Activated naive CD4-positive, alpha-beta T cell treated with anti-CD3 and anti-CD28 coated beads for 36 hours (primary cell): ENCODE measurements at places on chromosomes 4 and X. TPM values are rescaled to one million over a fixed set of nuclear protein-coding genes. Genes with fewer than 3 reads are reported as not detected.

DNA sequence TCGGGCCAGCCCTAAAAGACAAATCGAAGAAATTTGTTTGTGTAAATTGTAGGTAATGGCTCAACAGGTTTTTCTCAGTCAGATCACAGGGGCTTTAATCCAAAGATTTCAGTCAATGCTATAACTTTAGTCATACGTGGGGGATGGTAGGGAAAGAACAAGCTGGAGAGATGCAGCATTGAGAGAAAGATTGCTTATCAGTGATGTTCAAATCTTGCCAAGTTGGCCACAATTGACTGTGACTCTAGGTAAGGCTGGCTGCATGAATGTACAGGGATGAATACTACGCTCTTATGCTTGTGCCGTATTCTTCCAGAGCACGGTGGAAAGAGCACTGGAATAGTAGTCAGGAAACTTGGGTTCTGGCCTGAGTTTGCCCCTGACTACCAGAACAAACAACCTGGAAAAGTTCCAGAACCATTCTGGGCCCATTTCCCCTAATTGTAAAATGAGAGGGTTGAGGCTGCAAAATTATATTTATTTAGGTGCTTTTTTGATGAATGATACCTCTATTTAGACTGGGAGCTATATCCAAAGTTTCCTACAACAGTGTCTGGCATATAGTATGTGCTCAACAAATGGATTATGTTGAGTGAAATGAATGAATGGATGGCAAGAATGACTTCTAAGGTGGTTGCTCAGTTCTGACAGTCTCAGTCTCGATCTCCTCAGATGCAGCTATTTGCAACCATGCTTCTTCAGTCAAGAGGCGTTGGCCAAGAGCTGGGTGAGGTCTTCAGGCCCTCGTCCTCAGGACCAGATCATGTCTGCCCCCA is 44.4 kb downstream of the TSC22D3 start:
- no peak for DNase-seq

GRCh38 chrX:34528081-34528480 is 129.0 kb downstream of the TMEM47 start:
- DNase-seq: no peak

GRCh38 chrX:68914479-68914946 is 85.7 kb downstream of the EFNB1 start:
- no peak for DNase-seq

- no peak for DNase-seq
Measured at GRCh38 chr4:182175788-182176519, 67.2 kb upstream of the TENM3 start.

- DNase-seq: peak; percentile 30
Measured at GRCh38 chrX:48854898-48855297, 19.5 kb upstream of the PCSK1N start.

GRCh38 chrX:23503835-23504539 is 163.3 kb upstream of the PRDX4 start:
- DNase-seq: no peak

- DNase-seq: no peak
Measured at GRCh38 chrX:130482871-130483270, 81.1 kb downstream of the RBMX2 start.

DNA sequence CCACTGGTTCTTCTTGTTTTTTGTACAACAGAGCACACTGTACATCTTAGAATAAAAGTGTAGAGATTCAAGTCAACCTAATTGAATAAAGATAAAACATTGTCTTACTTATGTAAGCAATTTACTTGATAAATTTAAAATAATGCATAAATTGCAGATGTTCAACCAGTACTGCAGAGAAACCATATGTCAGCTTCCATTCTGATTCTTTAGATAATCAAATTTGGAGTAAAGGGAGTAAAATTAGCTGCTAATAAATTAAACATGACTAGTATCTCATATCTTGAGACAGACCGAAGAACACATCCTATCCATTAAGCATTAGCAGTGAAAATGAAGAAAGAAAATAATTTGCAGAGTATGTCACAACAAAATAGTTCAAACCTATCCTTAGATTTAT is 261.2 kb downstream of the GASK1B start:
- no peak for DNase-seq

DNA sequence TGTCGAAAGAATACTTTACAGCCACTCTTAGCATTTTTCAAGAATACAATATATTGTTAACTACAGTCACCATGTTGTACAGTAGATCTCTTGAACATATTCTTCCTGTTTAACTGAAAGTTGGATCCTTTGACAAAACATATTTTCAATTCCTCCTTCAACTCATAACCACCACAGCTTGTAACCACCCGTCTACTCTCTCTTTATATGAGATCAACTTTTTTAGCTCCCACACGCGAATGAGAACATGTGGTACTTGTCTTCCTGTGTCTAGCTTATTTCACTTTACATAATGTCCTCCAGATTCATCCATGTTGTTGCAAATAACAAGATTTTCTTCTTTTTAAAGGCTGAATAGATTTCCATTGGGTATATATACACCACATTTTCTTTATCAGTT is 338.3 kb upstream of the IGFBP7 start:
- DNase-seq: no peak

GRCh38 chrX:18065956-18066355 is 154.7 kb downstream of the BEND2 start:
- DNase-seq: no peak

DNA sequence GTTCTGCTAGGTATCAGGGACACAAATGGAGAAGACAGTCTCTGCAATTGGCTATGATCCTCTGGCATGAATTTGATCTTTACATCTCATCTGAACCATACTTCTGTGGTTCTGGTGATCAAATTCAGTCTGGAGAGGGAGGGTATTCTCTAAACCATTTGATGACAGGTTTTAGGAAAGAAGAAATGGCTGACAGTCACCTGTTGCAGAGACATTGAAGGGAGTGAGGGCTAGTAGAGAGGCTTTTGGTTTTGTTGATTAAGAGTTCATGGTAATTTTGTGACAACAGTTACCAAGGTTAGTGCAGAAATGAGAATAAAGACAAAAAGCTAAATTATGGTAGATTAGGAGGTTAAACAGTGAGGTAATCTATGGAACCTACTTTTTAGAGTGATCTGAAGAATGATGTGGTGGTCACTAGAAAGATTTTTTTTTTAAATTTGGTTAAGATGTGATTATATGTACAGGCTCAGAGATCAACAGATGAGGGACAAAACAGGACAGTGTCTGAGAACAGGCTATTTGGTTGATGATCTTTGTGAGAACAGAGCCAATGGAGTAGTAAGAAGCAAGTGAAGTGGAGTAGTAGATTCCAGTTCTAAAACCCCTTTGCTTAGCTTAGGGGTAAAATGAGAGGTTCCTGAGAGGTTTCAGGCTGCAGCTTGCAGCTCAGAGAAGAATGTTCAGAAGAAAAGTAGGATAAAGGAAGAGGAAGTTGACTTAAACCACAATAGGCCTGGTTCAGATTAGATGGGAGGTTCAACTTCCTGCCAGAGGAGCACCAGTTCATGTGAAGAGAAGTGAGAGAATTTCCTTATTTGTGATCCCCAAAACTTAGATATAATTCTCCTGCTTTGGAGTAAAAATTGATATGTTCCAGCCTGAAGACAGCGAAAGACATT is 34.7 kb downstream of the VSIG4 start:
- no peak for DNase-seq

DNA sequence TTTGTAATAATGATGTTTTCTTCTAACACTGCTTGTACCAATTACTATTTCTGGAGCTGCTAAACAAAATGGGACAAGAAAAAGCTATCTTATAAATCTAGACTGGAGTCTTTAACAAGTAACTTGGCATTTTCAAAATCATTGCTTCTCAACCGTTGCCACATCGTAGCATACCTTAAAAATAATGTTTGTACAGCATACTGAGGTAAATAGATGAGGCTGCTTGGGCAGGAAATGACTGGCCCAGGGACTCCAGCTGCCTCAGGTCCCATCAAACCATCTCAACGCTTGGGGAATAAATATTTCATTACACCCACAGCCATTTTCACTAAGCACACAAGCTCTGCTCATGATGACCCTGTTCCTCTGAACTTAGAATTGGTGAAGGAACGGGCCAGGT is 115.1 kb downstream of the SPANXA1 start:
- DNase-seq: no peak

DNA sequence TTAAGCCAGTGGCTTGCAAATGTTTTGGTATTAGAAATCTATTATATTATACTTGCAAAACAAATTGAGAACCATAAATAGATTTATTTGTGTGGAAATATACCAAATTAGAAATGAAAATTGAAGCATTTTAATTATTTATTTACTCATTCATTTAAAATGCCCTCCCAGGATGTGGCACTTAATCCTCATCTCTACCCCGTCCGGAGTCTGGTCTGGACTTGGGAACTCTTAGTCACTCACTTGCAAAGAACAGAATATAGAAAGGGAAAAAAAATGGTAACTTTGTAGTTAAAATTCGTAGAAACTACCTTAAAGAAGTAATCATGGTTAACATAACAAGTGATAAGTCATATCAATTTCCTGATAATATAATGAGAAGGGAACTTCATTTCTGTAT is 775.9 kb upstream of the INTU start:
- DNase-seq: no peak

DNA sequence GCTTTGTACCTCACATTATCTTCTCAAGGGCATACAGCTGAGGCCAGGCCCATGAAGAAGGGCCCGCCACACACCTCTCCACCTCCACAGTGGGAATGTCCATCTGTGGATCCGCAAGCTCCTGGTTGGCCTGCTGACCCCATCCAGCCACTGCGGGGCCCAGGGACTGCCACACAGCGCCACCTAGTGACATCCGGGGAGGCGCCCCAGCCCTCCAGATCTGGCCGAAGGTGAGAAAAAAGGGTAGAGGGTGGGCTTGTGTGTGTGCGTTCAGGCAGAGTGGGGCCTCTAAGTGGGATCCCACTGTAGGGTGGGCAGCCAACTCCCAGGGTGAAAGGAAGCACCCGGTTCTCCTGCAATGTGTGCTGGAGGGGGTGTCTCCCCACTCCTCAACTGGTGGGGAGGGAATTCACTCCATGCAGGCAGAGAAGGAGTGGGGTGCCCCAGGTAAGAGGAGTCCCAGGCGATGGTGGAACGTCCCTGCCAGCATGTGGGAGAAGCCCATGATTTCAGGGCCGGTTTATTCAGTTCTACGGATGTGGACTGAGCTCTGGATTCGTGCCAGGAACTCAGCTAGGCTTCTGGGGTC is 117.3 kb downstream of the ENPP6 start:
- peak; percentile 49 for DNase-seq

DNA sequence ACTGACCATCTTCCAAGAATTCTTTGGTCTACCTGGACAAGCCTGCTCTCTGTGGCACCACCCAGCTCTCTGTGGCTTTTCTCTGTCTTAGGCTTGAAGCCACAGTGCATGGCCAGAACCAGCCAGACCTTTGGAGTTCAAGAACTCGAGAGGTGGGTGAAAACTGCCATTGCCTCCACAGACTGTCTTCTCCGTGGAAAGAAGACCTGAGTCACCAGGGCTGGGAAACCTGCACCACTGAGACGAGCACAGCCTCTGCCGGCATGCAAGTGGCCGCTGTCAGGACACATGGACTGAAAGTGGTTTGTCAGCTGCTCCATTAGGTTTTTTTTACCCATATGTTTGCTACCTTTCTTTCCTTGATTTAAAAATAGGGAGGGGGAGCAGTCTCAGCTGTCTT is 74.5 kb downstream of the MGST2 start:
- DNase-seq: no peak

- DNase-seq: no peak
Measured at GRCh38 chr4:73520821-73521220, 39.3 kb downstream of the AFM start.

DNA sequence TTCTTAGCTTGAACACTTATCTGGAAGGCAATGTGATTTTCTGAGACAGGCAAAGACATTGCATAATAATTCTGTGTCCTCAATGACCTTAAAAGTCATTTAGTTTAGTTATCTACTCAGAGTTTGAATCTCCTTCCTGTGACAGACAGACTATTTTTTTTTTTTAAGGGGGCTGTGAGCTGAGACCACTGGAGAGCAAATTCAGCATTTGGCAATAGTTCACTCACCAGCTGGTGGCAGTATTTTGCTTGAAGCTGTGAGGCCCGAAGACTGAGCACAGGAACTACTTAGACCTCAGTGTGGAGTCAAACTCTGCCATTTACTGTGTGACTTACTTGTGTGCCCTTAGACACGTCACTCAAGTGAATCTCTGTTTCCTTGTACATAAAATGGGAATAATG is 22.9 kb upstream of the CPE start:
- peak; percentile 29 for DNase-seq

GRCh38 chr4:104420766-104421165 is 73.9 kb downstream of the CXXC4 start:
- no peak for DNase-seq

GRCh38 chrX:142084611-142085010 is 120.5 kb downstream of the MAGEC2 start:
- DNase-seq: no peak

- DNase-seq: no peak
Measured at GRCh38 chr4:84957514-84958420, 8.7 kb downstream of the WDFY3 start.

GRCh38 chr4:64899563-64899962 is 490.3 kb upstream of the TECRL start:
- DNase-seq: no peak

DNA sequence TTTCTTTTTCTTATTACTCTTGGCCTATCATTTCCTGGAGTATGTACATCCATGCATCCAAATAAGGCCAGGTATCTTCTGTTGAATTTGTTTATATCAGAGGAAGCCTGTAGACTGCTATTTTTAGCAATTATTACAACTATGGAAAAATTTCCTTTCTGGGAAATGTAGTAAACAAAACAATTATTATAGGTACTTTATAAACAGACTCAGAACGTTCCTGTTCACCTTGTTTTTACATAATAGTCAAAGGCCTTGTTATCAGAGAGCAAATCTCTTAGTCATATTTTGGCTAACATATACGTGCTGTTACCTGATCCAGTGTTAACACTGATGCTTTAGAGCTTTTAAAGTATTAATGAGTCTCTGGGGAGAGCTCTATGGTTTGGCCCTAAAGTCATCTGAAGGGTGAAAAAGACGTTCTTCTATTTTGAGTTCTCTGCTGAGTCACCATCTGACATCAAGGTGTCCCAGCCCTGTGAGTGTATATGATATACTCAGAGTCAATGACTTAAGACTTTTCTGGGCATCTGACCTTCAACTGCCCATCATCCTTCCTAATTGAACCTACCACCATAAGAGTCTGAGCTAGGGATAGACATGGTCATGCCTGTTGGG is 7.3 kb downstream of the SPARCL1 start:
- no peak for DNase-seq

DNA sequence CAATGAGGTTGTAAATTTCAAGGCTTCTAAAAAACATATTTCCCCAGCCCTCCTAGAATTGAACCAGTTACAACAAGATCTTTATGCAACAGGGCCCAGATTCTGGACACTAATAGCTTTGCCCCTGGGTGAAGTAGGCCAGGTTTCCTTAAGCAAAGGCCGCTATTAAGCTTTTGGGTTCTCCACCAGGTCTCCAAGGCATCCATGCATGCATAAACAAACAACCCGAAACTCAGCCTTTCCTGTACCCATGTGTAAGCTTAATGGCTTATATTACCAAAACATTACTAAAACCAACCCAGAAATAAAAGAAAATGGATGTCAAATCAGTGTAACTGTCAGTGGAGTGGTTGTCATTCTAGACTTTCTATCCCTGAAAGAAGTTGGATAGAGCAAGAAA is 137.1 kb downstream of the ARHGAP6 start:
- no peak for DNase-seq

DUSP21 gene
- not detected for total RNA-seq

IDH3G gene
- total RNA-seq: 49.9 TPM

AASDH gene
- total RNA-seq: 17.0 TPM

SSX4 gene
- not detected for total RNA-seq

OTUD6A gene
- total RNA-seq: not detected

MAGEB2 gene
- not detected for total RNA-seq

KCTD8 gene
- total RNA-seq: not detected

S100P gene
- 8.5 TPM for total RNA-seq

IRAK1 gene
- total RNA-seq: 77.2 TPM

IL21 gene
- total RNA-seq: 49.9 TPM

NDUFC1 gene
- total RNA-seq: 44.2 TPM

MTNR1A gene
- total RNA-seq: not detected

CT55 gene
- total RNA-seq: not detected
